Left renal pelvis (tissue), 4 donors: ENCODE measurements at places on chromosomes 16 and 17.
A peak's percentile ranks its signal among the peaks of the same experiment; 100 is the strongest.

DNA sequence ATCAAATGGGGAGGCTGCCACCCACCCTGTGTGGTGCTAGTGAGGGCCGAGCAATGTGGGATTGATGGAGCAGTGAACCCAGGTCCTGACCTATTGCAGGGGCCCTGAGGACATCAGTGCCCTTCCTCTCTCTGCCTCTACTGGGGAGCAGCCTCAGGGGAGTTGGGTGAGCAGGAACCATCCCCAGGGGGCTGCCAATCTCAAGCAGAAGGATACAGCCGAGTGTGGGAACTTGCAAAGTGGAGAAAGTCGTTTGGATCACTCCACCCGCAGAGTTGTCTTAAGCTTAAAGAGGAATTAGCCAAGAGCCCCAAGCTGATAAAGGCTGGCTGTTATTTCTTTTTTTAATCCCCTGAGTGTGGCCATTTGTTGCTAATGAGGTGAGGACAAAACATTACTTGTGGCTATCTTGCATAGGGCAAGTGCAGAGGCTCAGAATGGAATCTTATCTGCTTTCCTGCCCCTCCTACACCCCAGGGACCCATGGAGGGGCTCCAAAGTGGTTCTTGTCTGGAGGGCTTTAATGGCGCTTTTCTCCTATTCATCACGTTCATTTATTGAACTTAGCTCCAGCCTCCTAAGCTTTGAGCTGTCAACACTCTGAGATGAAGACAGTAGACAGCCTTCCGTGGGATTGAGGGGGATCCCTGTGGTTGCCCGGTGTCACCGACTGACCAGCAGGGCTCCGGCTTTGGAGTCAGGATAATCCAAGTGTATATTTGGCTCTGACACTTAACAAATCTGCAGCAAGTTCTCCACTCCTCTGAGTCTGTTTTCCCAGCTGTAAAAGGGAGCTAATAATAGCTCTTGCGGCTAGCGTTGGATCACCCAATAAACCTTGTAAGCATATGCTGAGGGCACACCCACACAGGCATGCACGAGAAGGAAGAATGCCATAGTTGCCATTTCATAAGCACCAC lies 45.1 kb downstream of the MYH11 start:
- DNase-seq, result peak; percentile 16

- DNase-seq, result no peak
These were observed 28.3 kb upstream of the APPBP2 start for GRCh38 chr17:60554377-60554788.

DNA sequence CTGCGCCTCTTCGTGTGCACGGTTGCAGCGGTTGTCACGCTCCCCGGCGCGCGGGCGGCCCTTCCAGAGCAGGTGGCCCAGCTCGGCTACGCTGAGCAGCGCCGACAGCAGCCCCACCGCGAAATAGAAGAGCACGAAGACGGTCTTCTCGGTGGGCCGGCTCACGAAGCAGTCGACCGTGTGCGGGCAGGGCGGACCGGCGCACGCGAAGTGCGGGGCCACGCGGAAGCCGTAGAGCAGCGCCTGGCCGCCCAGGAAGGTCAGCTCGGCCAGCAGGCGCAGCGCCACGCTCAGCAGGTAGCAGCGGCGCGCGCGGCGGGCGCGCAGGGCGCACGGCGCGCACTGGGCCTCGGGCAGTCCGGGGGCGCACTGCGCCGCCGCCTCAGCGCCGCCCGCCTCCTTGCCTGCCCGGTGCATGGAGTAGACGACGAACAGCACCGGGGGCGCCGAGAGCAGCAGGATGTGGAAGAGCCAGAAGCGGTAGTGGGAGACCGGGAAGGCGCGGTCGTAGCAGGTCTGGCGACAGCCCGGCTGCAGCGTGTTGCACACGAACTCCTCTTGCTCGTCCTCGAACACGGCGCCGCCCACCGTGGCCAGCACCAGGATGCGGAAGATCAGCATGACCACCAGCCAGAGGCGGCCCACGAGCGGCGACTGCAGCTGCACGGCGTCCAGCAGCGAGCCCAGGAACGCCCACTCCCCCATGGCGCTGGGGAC lies 1.3 kb downstream of the GJD3 start:
- no peak for DNase-seq

- DNase-seq, result no peak
These were observed 27.5 kb downstream of the ITGAE start for GRCh38 chr17:3773511-3773910.

DNA sequence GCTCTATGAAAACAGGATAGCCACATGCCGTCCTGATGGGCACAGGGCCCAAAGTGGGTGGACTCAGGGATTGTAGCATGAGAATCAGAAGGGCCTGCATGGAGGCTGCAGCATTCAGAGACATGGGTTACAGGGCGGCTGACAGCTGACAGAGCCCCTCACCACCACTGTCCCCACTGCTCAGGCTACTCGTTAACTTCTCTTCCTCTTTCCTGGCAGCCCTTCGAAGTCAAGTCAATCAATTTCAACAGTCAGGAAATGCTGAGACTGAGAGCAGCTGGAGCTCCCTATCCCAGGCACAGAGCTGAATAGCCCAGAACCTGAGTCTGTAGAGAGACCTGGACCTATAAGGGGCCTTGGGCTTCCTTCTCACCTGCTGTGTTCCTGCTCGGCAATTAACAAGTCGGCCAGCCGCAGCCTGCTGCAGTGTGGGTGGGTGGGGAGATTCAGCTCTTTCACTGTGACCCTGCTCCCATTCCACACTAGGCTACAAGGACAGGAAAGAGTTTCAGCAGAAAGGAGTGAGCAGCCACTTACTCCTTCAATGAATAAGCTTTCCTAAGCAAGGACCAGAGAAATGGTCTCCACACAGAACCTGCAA lies 76.9 kb downstream of the TEX14 start:
- DNase-seq, result no peak

- no peak for DNase-seq
These were observed 8.4 kb downstream of the LMF1 start for GRCh38 chr16:962366-962765.

DNA sequence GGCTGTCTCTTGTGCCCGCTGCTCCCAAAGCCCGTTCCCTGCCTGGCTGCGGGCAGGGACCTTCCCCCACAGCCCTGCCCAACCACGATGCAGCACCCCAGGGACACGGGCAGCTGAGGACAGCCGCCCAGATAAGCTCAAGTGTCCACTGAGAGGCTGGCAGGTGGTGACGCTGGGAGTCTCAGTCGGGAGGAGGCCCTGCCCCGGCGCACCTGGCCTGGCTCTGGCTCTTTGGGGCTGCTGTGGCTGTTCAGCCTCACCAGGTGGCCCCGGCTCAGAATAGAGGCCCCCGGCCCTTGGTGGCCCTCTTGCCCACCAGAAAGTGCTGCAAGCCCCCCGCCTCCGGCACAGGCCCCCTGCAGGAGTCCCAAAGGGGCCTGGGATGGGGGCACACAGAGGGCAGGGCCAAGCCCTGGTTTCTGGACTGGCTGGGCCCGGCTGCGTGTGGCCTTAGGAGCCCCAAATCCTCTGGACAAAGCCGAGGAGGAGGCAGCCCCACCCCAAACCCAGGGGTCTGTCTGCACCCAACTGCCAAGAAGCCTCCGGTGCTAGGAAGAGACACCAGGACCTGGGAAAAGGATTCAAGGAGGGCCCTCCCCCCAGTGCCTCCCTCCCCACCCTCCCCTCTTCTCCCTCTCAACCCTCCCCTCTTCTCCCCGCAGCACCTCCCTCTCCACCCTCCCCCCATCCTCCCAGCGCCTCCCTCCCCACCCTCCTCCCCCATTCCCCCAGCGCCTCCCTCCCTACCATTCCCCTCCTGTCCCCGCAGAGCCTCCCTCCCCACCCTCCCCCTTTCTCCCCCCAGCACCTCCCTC lies 5.3 kb downstream of the NTHL1 start:
- DNase-seq, result no peak

- DNase-seq, result no peak
These were observed 676 bp downstream of the CPD start for GRCh38 chr17:30379303-30379902.

DNA sequence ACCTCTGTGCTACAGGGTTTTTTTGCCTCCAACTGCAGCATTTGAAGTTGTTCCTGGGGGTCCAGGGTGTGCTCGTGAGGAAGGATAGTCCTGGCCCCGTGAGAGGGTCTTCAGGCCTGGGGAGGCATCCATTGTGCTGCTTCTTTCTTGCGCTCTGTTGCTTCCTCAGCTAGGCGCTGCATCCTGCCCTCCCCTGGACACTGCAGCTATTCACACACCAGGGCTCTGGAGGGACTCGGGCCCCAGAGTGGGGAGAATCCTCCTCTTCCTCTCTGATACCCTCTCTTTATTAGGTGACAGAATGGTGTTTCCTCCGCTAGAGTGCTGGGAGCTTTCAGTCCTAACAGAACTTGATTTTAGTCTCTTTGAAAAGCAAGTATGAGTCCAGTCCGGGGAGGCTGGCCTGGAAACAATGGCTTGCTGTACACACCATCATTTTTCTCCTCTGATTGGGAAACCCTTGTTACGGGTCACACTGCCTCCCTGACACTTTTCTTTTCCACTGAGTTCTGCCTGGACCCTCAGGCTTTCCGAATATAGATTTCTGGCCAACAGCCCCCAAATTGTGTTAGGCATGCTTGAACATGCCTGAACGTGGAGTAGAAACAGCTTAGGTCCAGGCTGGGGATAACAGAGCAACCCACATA lies 81.4 kb upstream of the ELAC2 start:
- DNase-seq, result no peak

GRCh38 chr16:62965831-62966230 lies 929.6 kb upstream of the CDH8 start:
- no peak for DNase-seq

- DNase-seq, result no peak
These were observed 120.3 kb downstream of the ANKRD11 start for GRCh38 chr16:89370081-89370511.

DNA sequence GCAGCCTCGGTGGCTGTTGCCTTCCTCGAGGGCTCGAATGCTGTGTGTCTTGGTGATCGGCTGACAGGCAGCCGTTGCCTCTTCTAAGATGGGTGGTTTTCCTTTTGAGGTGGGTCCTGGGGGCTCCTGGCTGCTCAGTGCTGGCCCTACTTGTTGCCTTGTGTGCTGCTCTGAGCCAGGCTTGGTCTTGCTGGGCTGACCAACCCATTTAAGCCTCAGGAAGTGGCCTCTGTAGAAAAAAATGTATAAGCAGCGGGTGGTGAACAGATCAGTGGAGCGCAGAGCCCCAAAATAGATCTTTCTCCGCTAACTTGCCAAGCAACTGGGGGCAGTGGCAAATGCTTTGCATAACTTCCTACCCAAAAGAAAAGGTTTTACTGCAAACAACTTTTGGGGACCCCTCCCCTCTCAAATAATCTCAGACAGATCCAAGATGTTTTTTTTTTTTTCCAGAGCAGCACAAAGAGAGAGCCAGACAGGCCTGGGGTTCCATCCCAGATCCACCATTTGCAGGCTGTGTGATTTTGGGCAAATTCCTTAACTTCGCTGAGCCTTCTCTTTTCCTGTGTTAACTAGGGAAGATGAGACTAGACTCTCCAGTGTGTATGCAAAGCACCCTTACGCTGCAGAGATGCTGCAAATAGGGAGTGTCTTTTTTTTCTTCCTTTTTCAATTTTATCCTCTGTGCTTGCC lies 42.5 kb downstream of the PLCG2 start:
- no peak for DNase-seq

DNA sequence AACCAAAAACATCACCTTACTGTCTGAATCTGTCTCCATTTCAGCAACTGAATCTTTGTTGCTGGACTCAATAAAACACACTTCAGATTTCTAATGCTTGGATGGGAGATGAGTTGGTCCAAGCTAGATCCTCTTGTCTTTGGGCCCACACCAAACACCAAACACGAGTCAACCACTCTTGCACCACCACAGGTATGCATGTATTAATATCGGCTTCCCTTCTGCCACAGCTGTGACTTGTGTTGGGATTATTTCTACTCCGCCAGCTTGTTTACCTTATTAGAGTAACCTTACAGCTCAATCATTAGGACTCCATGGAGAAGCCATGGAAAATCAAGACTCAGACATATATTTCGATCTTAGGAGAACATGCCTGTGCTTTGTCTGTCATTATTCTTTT lies 49.9 kb downstream of the XYLT1 start:
- DNase-seq, result no peak

DNA sequence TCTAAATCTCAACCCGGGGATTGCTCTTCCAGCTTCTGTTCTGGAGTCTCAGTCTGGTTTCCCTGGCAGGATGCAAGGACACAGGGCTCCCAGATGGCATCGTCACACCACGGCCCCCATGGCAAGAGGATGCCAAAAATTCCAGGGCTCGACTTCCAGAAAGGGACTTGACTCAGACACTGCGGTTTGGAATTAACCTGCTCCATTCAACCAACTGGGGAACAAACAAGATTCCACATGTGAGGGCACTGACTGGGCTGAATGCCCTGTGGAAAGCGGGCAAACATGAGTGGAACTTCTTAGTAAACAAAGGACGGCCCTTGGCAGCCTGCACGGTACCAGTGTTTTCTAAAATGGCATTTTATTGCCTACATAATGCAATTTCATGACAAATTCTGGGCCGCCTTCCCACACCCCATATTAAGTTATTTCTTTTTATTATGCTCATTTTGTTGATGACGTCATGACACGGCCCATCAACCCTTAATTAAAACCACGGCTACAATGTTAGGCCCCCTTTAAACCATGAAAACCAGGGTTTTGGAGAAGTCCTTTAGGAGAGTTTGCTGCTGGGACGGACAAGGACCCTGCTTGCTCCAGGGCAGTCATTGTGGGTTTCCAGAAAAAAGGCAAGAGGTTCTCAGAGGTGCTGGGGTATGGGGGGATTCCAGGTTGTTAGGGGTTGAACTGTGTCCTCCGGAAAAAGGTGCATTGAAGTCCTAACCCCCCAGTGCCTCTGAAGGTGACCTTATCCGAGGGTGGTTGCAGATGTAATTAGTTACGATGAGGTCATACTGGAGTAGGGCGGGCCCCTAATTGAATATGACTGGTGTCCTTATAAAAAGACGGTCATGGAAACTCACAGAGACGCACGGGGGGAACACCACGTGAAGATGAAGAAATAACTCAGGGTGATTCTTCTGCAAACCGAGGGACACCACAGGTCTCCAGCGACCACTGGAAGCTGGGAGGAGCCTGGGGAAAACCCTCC lies 205.6 kb downstream of the FOXL1 start:
- no peak for DNase-seq
